ENCODE measurements at places on chromosomes 11 and 22. TPM values are rescaled to one million over a fixed set of nuclear protein-coding genes. Genes with fewer than 3 reads are reported as not detected.
A peak's percentile ranks its signal among the peaks of the same experiment; 100 is the strongest.

GRCh38 chr11:70761094-70761907 is 363.0 kb downstream of the CTTN start:
- DNase-seq = no peak

The RAG2 gene
- total RNA-seq = not detected

The MFRP gene
- 0.52 TPM for total RNA-seq

- DNase-seq = peak; percentile 57
Observed at GRCh38 chr11:61149624-61150615, 11.3 kb downstream of the VPS37C start.

GRCh38 chr11:58586998-58587397 is 8.1 kb downstream of the ZFP91 start:
- no peak for DNase-seq

- no peak for DNase-seq
Observed at GRCh38 chr11:134074346-134074745, 5.5 kb downstream of the JAM3 start.

- no peak for DNase-seq
Observed at GRCh38 chr11:80822308-80822707, 1381.5 kb upstream of the TENM4 start.

The KIF18A gene
- total RNA-seq = not detected

GRCh38 chr11:83031127-83031526 is 40.6 kb downstream of the RAB30 start:
- DNase-seq = no peak

- DNase-seq = no peak
Observed at GRCh38 chr11:62883673-62884072, 3.0 kb downstream of the SLC3A2 start.

The C11orf91 gene
- total RNA-seq = not detected

- DNase-seq = no peak
Observed at GRCh38 chr11:117900121-117900648, 23.7 kb upstream of the FXYD6 start.

DNA sequence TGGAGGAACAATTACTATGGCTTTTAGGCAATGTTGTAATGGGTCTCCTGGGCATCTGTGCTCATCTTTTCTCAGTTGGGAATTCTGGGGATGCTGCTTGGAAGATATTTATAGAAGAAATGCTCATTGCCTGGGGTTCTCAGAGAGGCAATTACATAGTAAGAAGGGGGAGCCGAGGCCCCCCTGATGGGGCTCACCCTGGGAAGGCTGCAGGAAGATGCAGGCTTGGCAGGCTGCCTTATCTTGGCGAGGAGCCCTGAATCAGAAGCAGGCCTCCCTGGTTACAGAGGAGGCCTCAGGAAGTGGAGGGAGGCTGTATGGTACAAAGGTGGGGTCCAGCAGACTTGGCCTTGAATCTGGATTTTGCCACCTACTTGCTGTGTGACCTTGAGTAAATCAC is 60.6 kb upstream of the CRYBB3 start:
- DNase-seq = peak; percentile 18

GRCh38 chr11:551596-551995 is 8.9 kb downstream of the LMNTD2 start:
- DNase-seq = no peak

The OR52N2 gene
- total RNA-seq = not detected

DNA sequence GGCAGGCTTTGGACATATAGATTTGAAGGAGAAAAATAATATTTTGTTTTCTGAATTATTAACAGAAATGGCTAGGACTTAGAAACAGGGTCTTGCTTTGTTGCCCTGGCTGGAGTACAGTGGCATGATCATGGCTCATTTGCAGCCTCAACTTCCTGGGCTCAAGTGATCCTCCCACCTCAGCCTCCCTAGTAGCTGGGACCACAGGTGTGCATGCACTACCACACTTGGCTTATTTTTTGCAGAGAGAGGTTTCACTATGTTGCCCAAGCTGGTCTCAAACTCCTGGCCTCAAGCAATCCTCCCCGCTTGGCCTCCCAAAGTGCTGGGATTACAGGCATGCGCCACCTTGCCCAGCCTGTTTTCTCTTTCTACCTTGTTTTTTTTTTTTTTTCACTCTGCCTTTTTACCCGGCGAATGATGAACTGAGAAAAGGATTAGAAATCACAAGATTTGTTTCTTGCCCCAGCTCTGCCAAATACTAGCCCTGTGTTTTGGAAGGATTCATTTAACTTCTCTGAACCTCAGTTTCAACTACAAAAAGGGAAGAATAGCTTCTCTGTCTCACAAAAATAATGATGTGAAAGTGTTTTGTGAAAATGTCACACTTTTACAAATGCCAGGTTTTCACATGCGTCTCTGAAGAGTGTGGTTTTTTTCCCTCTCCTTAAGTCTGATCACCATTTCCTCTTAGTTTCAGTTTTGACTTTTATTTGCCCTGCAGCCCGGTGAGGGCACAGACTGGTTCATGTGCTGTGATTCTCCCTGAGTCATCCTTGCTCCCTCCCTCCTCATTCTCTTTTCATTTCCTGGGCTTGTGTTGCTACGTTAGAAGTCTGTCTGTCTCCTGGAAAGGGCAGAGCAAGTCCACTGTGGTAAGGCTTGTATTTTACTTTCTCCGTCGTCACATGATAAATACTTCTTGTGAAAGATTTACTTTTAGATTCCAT is 67.7 kb downstream of the BCL2L13 start:
- peak; percentile 18 for DNase-seq

The DBX1 gene
- not detected for total RNA-seq

All from body of pancreas (tissue), 4 donors.